ENCODE measurements at places on chromosomes 13 and 19.

GRCh38 chr13:112895521-112896465 is 73.2 kb upstream of the MCF2L start:
- DNase-seq = no peak

DNA sequence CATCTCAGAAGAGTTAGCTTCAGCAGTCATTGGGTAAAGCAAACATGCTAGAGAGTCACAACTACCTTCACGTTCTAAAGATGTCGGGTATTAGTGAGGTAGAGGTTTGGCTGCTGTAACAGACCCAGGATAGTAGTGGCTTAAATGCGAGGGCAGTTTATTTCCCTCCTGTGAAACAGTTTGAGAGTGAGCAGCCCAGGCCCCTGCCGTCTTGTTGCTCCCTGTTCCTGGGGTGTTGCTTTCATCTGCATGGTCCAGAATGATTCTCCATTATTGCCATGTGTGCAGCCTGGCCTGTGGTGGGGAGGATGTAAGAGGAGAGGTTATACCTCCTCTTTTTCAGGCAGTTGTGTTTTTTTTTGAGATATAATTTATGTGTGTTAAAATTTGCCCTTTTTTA is 63.7 kb downstream of the SIPA1L3 start:
- no peak for DNase-seq

DNA sequence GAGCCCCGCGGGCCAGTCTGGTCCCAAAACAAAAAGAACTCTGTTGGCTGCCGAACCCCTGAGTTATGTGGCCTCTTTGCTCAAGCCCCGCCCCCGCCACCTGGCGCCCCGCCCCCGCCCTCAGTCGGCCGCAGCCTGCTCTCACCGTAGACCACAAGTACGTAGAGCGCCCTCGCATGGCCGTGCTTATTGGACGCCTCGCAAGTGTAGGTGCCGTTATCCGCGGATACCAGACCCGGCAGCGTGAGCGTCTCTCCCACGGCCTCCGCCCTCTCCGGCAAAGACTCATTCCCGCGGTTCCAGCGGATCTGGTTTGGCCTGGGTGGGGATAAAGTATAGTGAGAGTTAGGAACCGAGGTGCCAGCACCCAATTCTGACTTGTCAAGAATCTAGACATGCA is 5.5 kb upstream of the ZNF428 start:
- DNase-seq = peak; percentile 73

DNA sequence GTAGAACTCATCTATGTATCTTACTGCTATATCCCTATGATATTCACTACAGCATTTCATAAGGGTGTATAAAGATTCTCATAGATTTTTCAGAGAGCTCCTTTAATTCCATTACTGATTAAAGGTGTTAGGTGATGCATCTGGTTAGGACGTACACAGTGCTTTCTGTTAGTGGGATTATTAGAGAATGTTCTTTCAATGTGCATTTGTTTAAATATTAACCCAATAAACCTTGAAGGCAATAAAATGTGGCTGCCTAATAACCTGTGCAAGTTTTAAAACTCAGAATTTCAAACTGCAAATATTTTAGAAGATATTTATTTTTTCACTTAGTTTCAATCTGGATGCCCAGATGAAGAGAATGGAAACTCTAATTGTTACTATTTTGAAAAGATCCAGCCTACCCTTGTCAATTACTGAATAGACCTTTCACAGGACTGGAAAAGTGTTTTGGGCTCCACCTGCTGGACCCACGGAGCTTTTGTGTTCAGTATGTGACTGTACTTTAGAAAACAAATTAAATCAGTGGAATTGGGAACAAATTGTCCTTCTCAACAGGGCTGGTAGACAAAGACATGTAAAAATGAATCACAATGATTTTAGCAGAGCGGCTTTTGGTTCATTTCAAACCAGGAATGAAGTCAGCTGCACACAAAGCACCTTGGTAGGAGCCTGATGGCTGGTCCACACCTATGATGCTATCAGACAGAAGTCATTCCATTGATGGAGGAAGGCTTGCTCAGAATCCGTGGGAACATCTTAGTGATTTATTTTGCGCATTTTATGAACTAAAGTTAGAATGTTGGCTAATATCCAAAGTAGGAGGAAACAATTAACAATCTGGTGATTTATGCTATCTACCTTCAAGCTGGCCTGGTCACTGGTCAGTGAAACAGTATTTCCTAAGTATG is 89.4 kb upstream of the RAP2A start:
- DNase-seq = peak; percentile 18

DNA sequence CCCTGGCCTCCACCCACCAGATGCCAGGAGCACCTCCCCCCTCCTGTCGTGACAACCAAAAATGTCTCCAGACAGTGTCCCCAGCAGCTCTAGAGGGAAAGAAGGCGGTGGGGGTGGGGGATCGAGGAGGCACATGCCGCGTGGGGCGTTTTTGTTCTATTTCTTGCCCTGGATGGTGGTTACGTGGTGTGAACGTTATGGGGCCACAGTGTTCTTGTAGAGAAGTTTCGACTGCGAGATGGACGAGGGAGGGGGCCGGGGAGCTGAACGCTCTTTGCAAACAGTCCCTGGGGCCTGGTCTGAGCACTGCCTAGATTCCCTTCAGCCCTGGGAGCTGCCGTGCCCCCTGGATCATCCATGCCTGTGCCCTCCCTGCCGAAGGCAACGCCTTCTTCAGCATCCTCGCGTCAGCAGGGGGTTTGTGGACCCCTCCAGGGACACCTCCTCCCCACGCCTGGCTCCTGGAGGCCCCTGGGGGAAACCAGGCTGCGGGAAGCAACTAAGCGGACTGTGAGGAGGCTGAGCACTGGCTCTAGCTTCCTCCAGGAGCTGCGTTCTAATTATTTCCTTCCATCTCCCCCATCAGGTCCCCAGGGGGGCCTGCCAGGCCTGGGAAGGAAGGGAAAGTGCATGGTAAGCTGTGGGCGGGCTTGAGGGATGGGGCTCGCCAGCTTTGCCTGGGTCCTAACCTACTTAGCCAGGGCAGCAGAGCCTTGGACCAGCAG is 131.5 kb downstream of the IER2 start:
- no peak for DNase-seq

- no peak for DNase-seq
Observed at GRCh38 chr13:50584856-50585580, 258.5 kb downstream of the DLEU7 start.

- DNase-seq = no peak
Observed at GRCh38 chr13:85441364-85441763, 357.9 kb downstream of the SLITRK6 start.

DNA sequence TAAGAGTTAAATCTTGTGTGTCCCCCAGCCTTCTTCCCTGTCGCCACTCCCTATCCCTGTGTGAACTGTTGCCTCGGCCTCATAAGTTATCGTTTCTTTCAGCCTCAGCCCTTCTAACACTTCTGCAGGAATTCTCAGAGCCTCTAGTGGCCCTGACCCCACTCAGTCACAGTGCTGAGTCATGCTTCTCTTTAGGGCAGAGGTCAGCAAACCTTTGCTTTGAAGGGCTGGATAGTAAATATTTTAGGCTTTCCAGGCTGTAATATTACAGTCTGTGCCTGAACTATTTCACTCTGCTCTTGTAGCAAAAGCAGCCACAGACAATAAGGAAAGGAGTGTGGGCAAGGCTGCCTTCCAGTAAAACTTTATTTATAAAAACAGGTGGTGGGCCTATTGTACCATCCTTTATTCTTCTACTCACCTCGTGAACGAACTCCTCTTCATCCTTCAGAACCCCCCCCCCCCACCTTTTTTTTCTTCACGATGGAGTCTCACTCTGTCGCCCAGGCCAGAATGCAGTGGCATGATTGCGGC is 22.1 kb downstream of the MYO9B start:
- no peak for DNase-seq

- DNase-seq = no peak
Observed at GRCh38 chr13:34469196-34469986, 472.7 kb upstream of the NBEA start.

DNA sequence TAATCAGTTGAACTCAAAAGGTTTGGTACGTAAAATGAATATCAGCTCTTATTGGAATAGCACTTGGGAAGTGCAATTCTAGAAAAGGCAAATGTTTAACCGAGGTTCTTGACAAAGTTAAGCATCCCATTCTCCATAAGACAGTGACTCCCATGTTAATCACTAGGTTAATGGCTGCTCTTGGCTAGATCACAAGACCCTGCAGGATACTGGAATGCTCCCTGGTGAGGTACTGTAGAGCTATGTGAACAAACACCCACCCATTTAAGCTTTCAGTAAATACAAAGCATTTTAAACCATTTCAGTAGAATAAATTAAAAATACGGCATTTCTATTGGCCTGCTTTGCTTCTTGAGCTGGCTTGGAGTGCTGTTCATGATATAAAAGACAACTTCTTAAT is 56.5 kb downstream of the TDRD3 start:
- no peak for DNase-seq

- peak; percentile 63 for DNase-seq
Observed at GRCh38 chr19:1045247-1045603, 5.3 kb downstream of the ABCA7 start.

- DNase-seq = no peak
Observed at GRCh38 chr13:71672512-71672911, 194.5 kb downstream of the DACH1 start.

DNA sequence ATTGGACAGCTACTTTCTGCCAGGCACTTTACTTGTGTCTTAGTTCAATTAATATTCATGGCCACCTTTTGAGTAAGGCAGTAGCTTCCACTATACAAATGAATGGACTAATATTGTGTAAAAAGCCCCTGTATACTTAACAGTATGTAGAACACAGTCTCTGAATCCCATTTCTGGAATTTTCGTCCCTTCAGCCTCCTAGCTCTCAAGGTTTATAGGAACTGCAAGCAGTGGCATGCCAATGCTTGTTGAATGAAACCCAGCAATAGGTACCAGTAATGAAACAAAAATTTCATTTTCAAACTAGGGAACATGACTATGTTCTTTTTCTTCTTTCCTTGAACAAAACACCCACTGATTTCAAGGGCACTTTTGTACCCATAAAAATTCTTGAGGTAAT is 361.6 kb downstream of the TDRD3 start:
- no peak for DNase-seq

DNA sequence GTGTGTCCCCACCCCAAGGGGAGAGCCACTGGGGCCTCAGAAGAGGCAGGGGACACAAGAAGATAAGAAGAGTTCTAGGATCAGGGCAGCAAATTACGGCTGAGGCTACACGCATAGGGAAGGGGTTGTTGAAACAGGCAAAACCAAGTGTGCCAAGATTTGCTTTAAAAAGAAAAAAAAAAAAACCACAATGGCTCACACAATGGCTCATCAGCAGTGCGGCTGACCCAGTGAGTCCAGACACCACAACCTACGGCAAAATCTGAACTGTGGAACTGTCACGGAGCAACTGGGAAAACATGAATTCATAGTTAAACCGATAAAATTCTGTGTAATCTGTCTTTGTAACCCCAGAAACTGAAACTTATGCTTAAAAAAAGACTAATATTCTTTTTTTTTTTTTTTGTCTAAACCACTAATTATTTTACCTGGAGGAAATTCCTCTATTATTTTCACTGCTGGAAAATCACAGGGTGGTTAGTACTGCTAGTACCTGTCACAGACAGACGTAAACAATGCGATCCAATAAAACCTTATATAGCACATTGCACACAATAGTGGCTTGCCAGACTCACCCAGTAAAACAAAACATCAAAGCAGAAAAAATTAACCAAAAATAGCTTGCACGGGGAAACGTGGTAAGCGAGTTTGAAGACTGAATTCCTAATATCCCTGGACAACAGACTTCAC is 325.4 kb upstream of the TSHZ3 start:
- no peak for DNase-seq

DNA sequence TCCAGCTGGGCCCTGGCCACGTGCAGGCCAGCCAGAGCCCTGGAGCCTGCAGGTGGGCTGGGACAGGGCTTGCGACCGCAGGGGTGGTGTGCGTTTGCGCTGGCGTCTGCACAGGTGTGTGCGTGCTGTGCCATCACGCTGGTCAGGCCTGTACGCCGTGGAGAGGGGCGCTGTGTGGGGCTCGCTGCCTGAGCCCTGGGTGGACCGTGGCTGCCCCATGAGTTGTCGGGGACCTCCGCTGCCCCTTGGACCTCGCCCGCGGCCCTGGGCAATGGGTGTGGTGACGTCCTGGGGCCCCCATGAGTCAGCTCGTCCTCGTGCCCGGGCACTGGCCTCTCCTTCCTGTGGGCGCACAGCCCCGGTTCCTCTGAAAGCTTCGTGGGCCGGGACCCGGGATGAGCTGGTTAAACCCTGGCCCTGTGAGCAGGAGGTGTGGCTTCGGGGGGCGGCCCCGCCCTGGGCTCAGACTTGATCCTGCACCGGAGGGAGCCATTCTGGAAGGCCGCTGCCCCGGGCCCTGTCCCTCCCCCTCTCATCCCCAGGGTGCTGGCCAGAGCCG is 6.8 kb downstream of the CSNK1G2 start:
- DNase-seq = no peak

DNA sequence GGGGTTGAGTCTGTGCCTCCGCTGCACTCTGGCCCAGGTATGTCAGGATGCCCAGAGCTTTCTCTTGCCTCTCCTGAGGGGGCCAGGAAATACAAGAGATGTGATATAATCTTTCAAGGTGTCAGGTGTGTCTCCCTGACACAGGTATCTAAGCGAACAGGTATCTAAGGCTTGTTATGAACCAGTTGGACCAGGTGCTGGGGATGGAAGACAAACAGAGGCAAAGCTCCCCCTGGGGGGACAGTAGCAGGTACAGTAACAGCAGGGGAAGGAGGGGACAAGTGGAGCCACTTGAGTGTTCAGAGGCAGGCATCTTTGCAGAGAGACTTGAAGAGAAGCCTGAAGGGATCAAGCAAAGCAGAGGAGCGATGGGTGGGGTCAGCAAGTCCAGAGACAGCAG is 2.6 kb downstream of the LENG1 start:
- DNase-seq = no peak

- no peak for DNase-seq
Observed at GRCh38 chr13:69997061-69997460, 110.6 kb upstream of the ATXN8OS start.

- DNase-seq = no peak
Observed at GRCh38 chr19:13127051-13127450, 9.0 kb downstream of the NACC1 start.

DNA sequence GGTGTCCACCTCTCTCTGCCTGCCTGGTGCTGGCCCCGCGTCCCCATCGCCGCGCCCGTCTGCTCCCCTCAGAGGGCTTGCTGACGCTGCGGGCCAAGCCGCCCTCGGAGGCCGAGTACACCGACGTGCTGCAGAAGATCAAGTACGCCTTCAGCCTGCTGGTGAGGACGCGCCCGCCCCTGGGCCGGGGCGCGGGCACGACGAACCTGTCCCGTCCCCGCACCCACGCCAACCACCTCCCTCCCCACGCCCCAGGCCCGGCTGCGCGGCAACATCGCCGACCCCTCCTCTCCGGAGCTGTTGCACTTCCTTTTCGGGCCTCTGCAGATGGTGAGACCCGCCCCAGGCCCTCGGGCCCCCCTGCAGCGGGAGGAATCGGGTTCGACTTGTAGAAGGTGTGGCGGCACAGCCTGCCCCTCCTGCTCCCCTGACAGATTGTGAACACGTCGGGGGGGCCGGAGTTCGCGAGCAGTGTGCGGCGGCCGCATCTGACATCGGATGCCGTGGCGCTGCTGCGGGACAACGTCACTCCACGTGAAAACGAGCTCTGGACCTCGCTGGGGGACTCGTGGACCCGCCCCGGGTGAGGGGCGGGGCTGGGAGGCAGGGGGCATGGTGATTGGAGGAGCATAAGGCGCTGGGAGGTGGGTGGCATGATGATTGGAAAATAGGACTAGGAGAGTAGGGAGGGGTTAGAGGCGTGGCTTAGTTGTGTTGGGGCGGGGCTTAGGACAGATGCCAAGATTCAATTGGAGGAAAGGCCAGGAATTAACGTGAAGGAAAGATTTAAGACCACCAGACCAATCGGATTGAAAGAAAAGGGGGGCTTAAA is 6.6 kb downstream of the EPS8L1 start:
- DNase-seq = peak; percentile 22
